Activated T-cell treated with anti-CD3 and anti-CD28 coated beads, Interleukin-2, amount 50 U/mL, for 72 hours (primary cell): ENCODE measurements at places on chromosomes 5 and 9. TPM values are rescaled to one million over a fixed set of nuclear protein-coding genes. Genes with fewer than 3 reads are reported as not detected.

- DNase-seq, result no peak
These were observed 385.1 kb downstream of the SEMA5A start for GRCh38 chr5:9160747-9161146.

DNA sequence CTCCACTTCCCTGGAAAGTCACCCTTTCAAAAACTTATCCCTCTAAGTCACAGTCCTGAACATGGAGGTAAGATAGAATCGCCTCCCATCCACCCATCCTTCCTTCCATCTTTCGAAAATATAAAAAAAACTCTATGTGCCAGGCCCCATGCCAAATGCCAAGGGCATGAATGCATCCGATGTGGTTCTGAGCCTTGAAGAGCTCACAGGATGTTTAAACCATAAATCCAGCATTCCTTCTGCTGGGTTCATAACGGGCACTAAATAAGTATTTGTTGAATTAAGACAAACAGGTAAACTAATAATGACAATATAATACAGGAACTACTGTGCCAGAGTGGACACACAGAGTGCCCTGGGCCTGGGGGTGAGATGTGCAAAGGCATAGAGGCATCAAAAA, 147.3 kb downstream of the TTLL11 start:
- no peak for DNase-seq

- no peak for DNase-seq
These were observed 329.2 kb downstream of the EFNA5 start for GRCh38 chr5:107341376-107342084.

DNA sequence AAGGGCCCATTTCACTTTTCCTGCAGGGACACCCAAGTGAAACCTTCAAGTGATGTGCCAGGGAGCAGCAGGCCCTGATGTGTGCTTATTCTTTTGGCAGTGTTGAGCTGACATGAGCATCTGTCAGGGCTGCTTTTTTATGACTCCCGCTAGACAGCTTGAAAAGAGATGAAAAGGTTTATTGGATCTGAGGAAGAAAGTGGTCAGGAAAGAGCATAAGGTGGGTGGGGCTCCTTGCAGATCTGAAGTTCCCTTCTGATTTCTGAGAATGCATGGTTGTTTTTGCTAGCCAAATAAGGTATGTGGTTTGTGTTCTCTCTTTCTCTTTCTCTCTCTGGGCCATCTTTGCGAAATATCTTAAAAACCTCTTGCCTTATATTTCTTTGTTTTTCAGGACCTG, 316.1 kb downstream of the DMRT2 start:
- peak; percentile 0 for DNase-seq

DNA sequence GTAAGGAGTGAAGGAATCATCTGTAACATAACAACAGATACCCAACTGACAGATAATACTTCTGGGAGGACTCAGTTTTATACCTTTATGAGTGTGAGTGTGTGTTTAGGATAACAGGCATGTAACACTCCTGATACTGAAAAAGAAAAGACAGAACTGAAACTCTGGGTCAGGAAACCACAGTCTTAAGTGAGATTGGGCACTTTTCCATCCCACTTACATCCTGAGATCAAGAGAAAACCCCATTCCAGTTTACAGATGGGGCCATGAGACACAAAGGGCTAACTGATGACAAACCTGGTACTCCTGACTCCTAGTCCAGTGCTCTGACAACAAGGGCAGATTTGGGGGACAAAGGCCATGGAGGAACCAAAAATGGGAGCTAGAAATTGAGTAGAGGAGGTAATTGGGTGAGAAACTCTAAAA, 18.0 kb downstream of the IL5 start:
- DNase-seq, result peak; percentile 22

- DNase-seq, result no peak
These were observed 6.2 kb upstream of the SCAMP1 start for GRCh38 chr5:78354066-78354670.

DNA sequence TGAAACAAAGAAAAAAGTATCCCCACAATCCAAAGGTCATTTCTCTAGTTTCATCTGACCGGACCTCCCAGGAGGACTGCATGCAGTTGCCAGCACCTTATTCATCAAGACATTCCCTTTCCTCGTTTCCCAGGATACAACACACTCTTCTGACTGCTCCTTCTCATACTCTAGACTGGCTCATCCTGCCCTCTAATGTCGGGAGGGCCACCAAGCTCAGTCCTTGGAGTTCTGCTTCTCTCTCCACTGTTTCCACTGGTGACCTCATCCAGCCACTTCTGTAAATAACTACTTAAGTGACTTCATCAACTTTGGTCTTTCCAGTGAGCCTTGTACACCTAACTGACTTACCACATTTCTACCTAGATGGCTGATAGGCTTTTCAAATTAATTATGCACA, 179.1 kb downstream of the EPB41L4A start:
- DNase-seq, result no peak

SPINK14 gene
- not detected for total RNA-seq

DMGDH gene
- total RNA-seq, result 21.4 TPM

LHX6 gene
- not detected for total RNA-seq

PTPRD gene
- 0.44 TPM for total RNA-seq
